ENCODE measurements at places on chromosomes 6 and 20. TPM values are rescaled to one million over a fixed set of nuclear protein-coding genes. Genes with fewer than 3 reads are reported as not detected.

- no peak for DNase-seq
Measured at GRCh38 chr20:17882065-17882833, 86.3 kb downstream of the SNX5 start.

DNA sequence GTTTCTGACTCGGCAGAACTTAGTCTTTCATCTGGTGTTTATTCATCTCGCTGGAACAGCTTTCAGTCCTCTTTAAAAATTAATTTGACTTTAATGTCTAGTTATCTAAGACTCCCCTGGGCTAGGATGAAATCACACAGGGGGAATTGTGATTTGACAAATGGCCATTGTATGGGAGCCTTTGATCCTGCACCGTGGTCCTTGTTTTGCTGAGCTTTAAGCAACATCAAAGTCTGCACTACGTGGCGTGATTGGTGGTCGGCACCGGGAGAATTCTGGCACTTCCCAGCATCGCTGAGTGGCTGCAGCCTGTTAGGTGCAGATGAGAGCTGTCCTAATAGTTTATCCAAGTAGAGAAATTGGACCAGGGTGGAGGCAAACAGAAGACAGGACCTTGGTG lies 146.9 kb downstream of the TBC1D7 start:
- DNase-seq = no peak

DNA sequence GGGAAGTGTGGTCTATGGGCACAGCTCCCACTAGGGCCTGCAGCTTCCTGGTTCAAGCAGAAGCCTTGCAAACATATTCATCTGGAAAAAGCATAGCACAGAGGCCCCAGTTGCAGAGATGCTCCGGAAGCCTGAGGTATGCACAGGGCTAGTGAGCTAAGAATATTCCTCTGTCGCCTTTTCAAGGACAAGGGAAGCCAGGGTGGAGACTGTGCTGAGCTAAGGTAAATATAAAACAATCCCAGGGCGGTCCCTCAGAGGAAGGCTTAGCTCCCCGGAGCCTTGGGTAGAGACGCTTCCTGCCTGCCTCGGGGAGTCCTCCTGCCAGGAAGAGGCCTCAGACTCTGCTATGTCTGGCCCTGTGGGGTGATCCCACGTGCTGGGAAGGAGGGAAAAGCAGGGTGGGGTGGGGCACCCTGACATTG lies 134.8 kb upstream of the FOXA2 start:
- no peak for DNase-seq

- DNase-seq = no peak
Measured at GRCh38 chr6:80251321-80251720, 144.8 kb downstream of the BCKDHB start.

GRCh38 chr6:161228921-161229591 lies 44.8 kb downstream of the AGPAT4 start:
- DNase-seq = no peak

DNA sequence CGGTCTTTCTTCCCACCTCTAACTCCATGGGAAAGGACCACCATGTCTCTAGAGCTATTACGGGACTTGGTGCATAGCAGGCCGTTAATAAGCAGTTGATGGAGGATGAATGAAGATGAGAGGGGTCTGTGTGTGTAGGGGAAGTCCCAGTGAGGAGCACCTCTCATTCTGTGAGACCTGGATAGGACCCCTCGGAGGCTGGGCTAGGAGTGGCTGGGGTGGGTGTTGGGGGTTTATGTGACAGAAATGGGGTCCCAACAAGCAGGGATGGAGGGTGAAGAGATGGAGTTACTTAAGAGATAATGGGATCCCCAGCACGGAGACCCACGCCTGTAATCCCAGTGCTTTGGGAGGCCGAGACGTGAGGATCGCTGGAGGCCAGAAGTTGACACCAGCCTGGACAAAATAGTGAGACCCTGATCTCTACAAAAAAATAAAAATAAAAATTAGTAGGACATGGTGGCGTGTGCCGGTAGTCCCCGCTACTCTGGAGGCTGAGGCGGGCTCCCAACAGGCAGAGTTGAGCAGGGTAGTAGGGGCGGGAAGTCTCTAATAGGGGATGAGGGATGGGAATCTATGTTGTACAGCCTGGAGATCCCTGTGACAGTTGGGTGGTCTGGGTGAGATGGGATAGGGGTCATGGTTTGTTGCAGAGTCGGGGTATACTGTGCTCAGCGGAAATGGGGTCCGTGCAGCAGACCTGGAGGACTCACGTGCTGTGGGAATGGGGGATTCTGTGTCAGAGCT lies 677 bp upstream of the ZNF341 start:
- no peak for DNase-seq

The SLC35D3 gene
- total RNA-seq = not detected
